ENCODE measurements at places on chromosomes 12 and 14.

DNA sequence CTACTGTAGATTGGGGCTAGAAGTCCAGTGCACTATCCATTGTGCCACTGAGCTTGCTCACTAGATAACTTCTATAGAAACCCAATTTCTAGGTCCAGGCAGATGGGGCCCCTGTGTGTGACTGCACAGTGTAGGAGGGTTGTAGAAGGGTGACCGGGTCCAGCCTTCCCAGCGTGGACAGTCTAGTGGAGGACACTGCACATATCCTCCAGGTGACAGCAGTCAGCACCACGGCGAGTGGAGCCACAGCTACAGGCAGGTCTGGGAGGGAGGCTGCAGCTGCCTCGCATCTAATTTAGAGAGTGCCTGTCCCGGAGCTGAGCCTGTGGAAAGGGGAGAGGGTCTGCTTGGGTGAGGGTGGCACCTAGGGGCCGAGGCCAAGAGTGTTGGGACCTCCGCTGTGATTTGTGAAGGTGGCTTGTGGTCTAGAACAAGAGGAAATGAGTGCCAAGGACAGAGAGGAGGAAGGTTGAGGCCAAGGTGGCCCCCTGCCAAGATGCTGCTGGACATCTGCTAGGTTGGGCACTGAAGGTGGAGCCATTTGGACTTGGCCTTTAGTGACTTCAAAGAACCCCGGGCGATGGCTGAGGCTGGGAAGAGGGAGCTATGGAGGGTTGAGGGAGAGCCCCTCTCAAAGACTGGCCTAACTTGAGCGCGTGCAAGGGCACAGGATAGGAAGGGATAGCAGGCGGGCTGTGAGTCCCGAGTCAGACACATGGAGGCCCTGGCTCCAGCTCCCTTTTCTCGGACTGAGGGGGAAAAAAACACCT lies 46.0 kb upstream of the TRAF3 start:
- peak overlapping the region; percentile 76 for H3K27ac ChIP-seq
- peaks cover 12% of the 10 kb centered on the region for H3K36me3 ChIP-seq
- H3K4me3 ChIP-seq = no peak overlapping the region
- DNase-seq = no peak
- no peaks in the 10 kb centered on the region for H3K27me3 ChIP-seq
- H3K4me1 ChIP-seq = peaks cover 2% of the 10 kb centered on the region

DNA sequence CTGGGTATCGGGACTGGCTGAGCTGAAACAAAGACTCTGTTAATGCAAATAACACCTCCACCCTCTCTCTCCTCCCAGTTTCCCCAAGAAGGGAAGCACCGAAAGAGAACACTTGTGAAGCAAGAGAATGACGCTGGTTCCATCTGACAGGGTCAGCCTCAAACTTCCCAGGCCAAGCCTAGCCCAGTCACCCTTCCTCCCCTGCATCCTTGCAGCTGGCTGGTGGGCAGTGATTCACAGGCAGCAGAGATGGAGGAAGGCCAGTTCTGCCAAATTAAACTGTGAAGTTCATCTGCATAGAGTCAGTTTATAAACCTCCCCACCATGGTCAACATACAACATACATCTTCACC lies 2.8 kb downstream of the LRRC74A start:
- DNase-seq = no peak
- H3K27me3 ChIP-seq = peaks cover 2% of the 10 kb centered on the region
- no peaks in the 10 kb centered on the region for H3K36me3 ChIP-seq
- no peak overlapping the region for H3K27ac ChIP-seq
- H3K4me1 ChIP-seq = no peaks in the 10 kb centered on the region
- H3K4me3 ChIP-seq = no peak overlapping the region

GRCh38 chr14:41773536-41774279 lies 167.0 kb downstream of the LRFN5 start:
- H3K27ac ChIP-seq = no peak overlapping the region
- H3K4me1 ChIP-seq = no peaks in the 10 kb centered on the region
- no peak overlapping the region for H3K4me3 ChIP-seq
- H3K27me3 ChIP-seq = no peaks in the 10 kb centered on the region
- H3K36me3 ChIP-seq = no peaks in the 10 kb centered on the region

- H3K36me3 ChIP-seq = peaks cover 39% of the 10 kb centered on the region
- peaks cover 60% of the 10 kb centered on the region for H3K4me1 ChIP-seq
- H3K27me3 ChIP-seq = no peaks in the 10 kb centered on the region
- H3K4me3 ChIP-seq = no peak overlapping the region
- DNase-seq = no peak
These were observed 31.9 kb downstream of the USP15 start for GRCh38 chr12:62291864-62292760.

- H3K27me3 ChIP-seq = peaks cover 6% of the 10 kb centered on the region
- no peak overlapping the region for H3K27ac ChIP-seq
- no peak overlapping the region for H3K4me3 ChIP-seq
- DNase-seq = no peak
These were observed 27.4 kb downstream of the GALNT16 start for GRCh38 chr14:69287098-69288010.

DNA sequence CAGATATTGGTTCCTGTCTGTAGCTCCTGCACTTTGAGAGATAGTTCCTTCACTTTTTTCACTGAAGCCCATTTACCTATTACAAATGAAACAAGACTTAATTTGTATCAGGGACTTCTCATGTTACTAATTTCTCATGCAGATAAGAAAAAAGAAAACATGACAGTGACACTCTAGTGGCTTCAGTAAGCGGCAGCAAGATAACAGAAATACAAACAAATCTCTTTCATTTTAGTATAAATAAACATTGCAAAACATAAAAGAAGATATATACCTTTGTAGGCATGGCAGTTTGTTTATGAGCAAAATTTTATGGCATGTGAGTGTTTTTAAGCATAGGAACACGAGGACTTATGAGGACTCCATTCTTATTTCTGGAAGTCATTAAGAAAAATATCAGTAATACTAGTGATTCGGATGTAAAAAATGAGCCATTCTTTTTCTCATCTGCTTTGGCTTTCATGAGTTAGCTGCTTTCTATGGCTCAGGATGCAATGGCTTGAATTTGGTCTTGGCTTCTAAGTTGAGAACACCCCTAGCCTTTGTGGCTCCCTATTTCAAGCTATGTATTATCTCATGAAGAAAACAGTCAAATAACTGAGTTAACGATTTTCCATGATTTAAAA lies 310.1 kb upstream of the RGS6 start:
- no peak overlapping the region for H3K4me3 ChIP-seq
- H3K36me3 ChIP-seq = peaks cover 24% of the 10 kb centered on the region
- no peak overlapping the region for H3K27ac ChIP-seq

GRCh38 chr12:100737168-100737567 lies 57.4 kb upstream of the ANO4 start:
- no peak overlapping the region for H3K4me3 ChIP-seq
- H3K27me3 ChIP-seq = peaks cover 13% of the 10 kb centered on the region
- no peak for DNase-seq
- no peaks in the 10 kb centered on the region for H3K4me1 ChIP-seq
- H3K27ac ChIP-seq = no peak overlapping the region

DNA sequence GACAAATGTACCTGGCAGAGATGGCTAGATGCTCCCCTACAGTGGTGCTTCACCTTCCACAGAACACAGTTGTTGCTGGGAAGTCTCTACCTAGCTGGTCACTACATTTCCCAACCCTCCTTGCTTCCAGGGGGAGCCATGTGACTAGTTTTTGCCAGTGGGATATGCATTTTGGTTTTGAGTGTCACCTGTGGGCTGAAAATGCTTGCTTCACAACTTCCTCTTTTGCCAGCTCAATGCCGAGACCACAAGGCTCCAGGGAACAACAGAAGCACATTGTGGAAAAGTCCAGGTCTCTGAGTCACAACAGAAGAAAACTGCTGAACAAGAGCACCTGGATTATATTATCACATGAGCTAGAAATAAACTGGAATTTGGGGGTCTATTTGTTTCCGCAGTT lies 48.5 kb upstream of the ARHGAP5 start:
- no peak overlapping the region for H3K27ac ChIP-seq
- H3K4me1 ChIP-seq = no peaks in the 10 kb centered on the region
- DNase-seq = no peak
- peaks cover 38% of the 10 kb centered on the region for H3K27me3 ChIP-seq

DNA sequence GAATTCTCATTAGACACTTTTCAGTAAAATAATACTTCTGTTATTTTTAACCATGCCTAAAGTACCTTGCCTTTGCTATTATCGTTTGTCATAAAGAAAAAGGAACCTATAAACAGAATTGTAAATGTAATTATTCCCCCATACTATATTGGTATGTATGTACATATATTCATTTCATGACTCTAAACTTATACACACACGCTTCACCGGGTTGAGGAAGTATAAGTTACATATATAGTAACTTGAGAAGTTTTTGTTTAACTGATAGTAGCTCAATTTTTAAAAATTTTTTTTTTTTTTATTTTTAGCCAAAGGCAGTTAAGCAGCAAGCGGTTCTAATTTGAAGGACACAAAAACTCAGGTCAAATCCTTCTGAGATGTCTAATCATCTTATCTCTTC lies 107.6 kb downstream of the PLEKHG7 start:
- H3K27me3 ChIP-seq = no peaks in the 10 kb centered on the region
- peaks cover 32% of the 10 kb centered on the region for H3K36me3 ChIP-seq
- no peak overlapping the region for H3K4me3 ChIP-seq

DNA sequence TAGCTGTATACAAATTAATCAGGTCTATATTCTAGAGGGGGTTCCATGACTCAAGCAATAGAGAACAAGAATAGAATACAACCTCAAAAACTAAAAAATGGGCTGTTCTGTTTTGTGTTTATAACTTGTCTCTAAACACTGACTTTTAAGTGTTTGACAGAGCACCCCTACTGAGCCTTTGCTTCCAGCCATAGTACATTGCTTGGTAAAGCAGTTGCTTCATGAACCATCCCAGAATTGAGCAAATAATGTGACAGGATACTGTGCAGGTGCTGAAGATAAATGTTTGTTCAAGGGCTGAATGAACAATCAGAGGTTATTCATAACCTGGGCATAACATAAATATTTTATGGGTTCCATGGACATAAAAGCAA lies 11.5 kb downstream of the SPTSSA start:
- H3K4me3 ChIP-seq = no peak overlapping the region
- peaks cover 11% of the 10 kb centered on the region for H3K36me3 ChIP-seq
- no peak overlapping the region for H3K27ac ChIP-seq
- no peaks in the 10 kb centered on the region for H3K4me1 ChIP-seq
- no peak for DNase-seq

DNA sequence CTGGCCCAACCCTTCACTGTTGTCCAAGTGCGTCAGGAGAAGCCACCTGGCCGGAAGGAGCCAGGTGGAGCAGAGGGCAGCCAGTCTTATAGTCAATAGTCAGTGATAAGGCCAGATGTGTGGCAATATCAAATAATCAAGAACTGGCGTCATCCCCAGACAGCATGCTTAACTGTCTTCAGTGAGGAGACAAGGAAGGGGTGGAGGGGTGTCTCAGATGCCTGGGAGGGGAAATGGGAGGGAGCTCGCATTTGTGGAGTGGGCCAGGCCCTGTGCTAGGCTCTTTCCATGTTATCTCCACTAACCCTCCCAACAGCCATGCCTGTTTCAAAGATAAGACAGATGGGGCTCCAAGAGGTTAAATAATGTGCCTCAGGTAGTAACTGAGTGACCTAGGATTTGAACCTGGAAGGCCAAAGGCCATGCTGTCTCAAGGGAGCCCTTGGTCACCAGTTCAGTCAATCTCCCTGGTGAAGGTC lies 48.9 kb upstream of the FOS start:
- DNase-seq = no peak
- peaks cover 64% of the 10 kb centered on the region for H3K4me1 ChIP-seq
- peak overlapping the region; percentile 87 for H3K27ac ChIP-seq

DNA sequence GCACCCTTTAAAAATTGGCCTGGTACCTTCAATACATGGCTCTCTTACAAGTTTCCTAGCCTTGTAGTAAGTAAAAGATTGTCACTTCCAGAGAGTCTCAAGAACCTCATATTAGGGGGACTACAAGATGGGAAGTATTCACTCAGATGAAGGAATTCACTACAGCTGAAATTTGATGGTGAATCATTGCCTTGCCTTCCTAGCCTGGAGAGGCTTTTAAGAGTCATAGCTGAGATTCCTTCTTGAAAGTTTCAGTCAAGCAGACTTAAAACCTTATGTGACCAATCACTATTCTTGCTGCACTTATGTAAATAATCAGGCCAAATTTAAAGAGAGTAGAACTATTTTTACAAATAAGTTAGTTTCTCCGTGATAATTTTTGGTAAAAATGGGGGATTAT lies 451.6 kb downstream of the TRHDE start:
- H3K27ac ChIP-seq = no peak overlapping the region
- H3K4me1 ChIP-seq = no peaks in the 10 kb centered on the region
- H3K27me3 ChIP-seq = no peaks in the 10 kb centered on the region
- no peaks in the 10 kb centered on the region for H3K36me3 ChIP-seq
- no peak overlapping the region for H3K4me3 ChIP-seq

GRCh38 chr14:40842816-40843215 lies 763.9 kb upstream of the LRFN5 start:
- no peaks in the 10 kb centered on the region for H3K36me3 ChIP-seq
- DNase-seq = no peak
- no peaks in the 10 kb centered on the region for H3K27me3 ChIP-seq
- H3K4me3 ChIP-seq = no peak overlapping the region
- H3K27ac ChIP-seq = no peak overlapping the region

DNA sequence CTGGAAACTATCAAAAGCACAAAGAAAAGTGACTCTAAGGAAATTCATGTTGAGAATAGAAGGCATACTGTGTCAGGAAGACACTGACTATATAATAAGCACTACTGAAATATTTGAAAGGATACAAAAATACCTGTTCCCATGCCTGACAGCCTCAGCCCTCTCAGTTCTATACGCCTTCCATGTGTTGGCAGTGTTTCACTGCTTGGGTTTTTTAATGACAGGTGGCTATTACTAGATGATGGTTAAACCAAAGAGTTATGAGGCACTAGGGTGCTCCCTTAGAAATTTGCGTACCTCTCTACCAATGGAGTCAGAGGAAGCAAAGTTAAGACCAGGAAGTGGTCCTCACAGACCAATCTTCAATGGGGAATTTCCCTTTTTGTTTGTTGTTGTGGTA lies 25.6 kb upstream of the SLC5A8 start:
- H3K4me3 ChIP-seq = no peak overlapping the region
- no peaks in the 10 kb centered on the region for H3K4me1 ChIP-seq
- no peak for DNase-seq
- peaks cover 24% of the 10 kb centered on the region for H3K27me3 ChIP-seq

DNA sequence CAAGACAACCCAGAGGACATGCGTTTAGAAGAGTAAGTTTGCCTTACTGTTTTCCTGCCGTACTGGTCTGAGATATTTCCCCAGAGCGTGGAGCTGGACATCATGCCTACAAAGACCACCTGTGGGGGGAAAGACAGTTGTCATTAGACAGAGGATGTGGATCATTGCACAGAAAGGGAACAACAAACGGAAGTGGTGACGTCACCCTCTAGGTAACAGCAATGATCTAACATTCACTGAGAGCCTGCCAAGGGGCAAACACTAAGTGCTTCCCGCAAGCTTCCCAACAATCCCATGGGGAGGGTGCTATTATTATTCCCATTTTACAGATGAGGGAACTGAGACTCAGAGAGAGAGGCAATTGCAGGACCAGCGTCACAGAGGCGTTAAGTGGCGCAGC lies 48.5 kb downstream of the SVOP start:
- peaks cover 3% of the 10 kb centered on the region for H3K4me1 ChIP-seq
- H3K27me3 ChIP-seq = peaks cover 19% of the 10 kb centered on the region
- H3K4me3 ChIP-seq = no peak overlapping the region
- DNase-seq = no peak

- peaks cover 9% of the 10 kb centered on the region for H3K36me3 ChIP-seq
- no peak for DNase-seq
- peak overlapping the region; percentile 37 for H3K27ac ChIP-seq
- H3K4me1 ChIP-seq = no peaks in the 10 kb centered on the region
- no peak overlapping the region for H3K4me3 ChIP-seq
These were observed 147.3 kb downstream of the RBM19 start for GRCh38 chr12:113818833-113819232.

Measured in effector memory CD8-positive, alpha-beta T cell (primary cell).